LoVo (cell line): ENCODE measurements at places on chromosomes 7 and 10.

GRCh38 chr7:91311839-91312238, 47.6 kb downstream of the FZD1 start:
- no peak for DNase-seq

GRCh38 chr10:91317541-91317940, 92.6 kb upstream of the HECTD2 start:
- no peak for DNase-seq

GRCh38 chr7:111842491-111842890, 280.2 kb upstream of the IMMP2L start:
- DNase-seq, result no peak

DNA sequence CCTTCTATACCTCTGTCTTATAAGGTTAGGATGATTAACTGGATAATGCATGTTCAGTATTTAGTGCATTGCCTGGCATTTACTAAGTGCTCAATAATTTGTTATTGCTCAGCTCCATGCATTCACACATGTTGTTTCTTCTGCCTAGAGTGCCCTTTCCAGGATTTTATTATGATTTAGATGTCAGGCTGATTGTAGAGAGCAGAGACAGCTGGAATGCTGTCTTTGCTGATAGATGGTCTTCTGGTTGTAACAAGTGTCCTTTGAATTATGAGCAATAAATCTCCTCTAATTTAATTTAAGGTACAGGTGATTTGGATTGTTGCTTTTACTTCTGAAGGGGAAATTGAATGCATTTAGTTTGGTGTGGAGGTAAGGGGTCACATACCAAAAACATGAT, 548.0 kb downstream of the MAGI2 start:
- DNase-seq, result no peak

GRCh38 chr10:120422457-120422856, 34.6 kb upstream of the PLPP4 start:
- DNase-seq, result no peak

DNA sequence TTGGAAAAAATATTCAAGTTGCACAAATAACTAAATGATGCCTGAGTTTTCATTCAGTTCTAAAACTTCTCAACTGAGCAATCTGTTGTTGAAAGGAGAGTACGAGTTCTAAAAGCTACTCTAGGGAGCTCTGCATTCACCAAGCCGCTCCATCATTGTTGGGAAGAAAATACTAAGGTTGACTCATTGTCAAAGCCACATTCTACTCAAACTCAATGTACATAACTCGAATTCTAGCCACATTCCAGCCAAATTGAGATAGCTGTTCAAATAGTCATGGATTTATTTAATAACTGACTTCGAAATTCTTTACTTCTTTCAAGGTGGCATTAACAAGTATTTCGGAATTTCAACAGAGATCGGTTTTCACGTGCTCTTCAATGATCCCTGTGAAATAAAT, 63.4 kb downstream of the KIAA1217 start:
- DNase-seq, result no peak

DNA sequence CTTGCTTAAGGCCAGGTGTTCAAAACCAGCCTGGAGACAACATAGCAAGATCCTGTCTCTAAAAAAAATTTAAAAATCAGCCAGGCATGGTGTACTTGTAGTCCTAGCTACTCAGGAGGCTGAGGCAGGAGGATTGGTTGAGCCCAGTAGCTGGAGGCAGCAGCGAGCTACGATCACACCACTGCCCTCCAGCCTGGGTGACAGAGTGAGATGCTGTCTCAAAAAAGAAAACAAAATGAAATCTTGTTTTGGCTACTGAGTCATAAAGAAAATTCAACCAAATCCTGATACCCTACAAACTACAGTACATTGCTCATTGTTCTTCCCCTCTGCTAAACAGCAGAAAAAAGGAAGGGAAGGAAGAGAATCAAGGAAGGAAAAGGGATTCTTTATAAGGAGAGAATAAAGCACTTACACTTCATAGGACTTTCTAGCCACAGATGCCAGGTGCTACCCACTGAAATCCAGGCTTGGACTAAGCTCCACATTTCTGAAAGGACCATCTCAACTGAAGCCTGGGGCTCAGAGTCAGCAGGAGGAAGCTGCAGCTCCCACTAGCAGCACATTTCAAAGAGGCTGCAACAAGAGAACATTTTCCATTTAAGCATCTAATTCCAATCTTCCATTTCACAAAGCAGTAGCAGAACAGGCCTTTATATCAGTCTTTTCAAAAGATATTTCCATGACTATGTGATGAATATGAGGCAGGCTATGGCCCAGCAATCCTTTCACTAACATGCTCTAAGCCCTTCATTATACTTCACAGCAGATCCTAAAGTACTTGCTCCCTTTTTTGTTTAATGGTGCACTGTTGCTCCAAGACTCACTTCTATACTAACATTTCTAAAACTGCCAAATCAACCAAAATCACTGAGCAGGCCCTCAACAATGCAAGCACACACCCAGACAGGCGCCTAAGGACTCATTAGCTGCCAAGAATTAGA, 13.5 kb downstream of the TNPO3 start:
- DNase-seq, result no peak

DNA sequence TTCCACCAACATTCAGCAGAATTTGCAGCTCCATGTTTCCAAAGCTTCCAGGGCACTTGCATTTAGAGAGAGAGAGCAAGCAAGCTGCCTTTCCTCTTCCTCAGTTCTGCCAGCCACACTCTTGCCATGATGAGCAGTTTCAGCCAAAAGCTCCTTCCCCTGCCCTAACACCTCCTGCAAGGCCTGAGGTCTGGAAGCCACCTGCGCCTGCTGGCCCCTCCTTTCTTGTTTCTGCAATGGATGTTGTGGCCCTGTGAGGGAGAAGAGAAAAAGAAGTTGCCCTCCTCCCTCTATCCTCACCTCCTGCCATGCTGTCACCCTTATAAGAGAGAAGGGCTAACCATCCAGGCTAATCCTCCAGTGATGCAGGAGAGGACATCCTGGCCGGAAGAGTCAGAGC, 48.7 kb downstream of the IKZF1 start:
- no peak for DNase-seq

GRCh38 chr10:108323274-108323798, 1158.8 kb upstream of the SORCS1 start:
- no peak for DNase-seq

DNA sequence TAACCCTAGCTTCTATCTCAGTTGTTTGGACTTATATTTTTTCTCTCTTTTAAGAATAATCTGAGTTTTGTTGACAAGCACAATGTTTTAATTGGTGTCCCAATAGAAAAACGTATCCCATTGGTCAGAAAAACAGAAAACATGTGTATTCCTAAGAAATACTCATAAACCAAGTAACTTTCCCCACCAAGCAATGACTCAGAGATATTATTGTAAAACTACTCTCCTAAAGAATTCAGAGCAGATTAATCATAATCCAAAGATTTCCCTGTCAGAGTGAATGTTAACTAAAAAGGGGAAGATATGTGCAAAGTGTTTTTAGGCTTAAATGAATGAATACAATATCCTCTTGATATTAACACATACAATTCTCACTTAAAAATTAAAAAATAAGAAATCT, 29.4 kb upstream of the MBL2 start:
- no peak for DNase-seq

DNA sequence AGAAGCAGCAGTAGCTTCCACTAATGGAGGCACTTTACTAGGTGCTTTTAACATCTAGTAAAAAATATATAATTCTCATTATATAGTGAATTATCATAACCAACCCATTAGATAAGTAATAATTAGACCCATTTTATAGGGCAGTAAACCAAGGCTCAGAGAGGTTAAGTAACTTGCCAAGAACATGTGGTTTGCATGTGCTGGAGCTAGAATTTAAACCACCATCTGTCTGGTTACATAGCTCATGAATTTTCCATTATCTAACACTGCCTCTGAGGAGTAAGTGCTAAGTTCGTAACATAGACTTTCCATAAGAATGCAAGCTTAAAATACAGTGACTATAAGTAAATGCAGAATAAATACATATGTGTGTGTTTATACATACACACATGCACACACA, 41.9 kb downstream of the CREB3L2 start:
- no peak for DNase-seq

- DNase-seq, result no peak
These were observed 31.7 kb downstream of the POLR1F start for GRCh38 chr7:19677180-19677579.

DNA sequence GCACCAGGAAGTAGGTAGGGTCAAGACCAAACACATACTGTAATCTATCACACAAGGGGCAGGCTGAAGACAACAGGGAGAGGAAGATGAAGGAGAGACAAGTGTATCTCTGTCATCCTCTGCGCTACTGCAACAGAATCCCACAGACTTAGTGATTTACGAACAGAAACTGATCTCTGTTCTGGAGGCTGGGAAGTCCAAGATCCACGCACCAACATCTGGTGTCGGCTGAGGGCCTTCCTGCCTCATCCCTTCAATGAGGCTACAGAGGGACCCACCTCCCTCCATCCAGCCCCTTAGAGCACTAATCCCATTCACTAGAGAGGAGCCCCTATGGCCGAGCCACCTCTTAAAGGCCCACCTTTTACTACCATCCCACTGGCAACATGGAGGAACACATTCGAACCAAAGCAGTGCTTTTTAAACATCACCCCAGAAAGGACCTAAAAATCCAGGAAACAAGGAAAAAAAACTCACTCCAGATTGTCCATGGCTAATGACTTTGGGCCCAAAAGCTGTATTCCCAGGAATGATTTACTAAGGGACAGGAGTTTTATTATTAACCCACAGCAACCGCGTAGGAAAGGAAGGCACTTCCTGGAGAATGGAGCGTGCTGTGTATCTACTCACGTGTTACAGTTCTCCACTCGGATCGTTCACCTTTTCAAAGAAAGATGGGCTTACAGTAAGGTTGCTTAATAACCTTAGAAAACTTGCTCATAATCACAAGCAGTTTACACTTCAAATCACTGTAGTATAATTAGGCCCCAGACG, 4.2 kb downstream of the BNIP3 start:
- DNase-seq, result no peak

- no peak for DNase-seq
These were observed 1.1 kb upstream of the CAMK2B start for GRCh38 chr7:44326261-44327125.

- no peak for DNase-seq
These were observed 309.5 kb upstream of the TEX47 start for GRCh38 chr7:89104748-89105685.

DNA sequence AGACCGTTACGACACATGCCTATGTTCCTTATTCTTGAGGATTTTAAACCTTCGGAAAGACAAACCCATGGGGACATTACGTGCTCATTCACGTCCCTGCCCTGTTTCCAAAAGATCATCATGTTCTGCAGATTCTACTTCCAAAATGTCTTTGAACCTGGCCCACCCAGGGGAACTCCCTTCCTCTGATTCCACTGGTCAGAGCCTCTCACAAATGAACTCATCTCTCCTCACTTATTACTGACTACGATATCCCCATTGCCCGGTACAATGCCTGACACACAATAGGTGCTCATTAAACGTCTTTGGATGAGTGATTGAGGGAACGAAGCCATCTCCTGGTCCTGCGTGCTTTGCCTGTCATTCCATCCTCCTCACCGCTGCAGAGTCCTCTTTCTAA, 168.3 kb upstream of the RNF32 start:
- no peak for DNase-seq
